ENCODE measurements at places on chromosomes 6 and 20. TPM values are rescaled to one million over a fixed set of nuclear protein-coding genes. Genes with fewer than 3 reads are reported as not detected.

SYCP2 gene
- 1.2 TPM for polyA plus RNA-seq

TMC2 gene
- not detected for polyA plus RNA-seq

GRCh38 chr20:24542721-24543120 lies 73.3 kb downstream of the SYNDIG1 start:
- no peaks in the 10 kb centered on the region for H3K27me3 ChIP-seq
- H3K27ac ChIP-seq, result no peak overlapping the region
- DNase-seq, result no peak

NKX2-2 gene
- not detected for polyA plus RNA-seq

PPP1R3G gene
- polyA plus RNA-seq, result 0.18 TPM

DNA sequence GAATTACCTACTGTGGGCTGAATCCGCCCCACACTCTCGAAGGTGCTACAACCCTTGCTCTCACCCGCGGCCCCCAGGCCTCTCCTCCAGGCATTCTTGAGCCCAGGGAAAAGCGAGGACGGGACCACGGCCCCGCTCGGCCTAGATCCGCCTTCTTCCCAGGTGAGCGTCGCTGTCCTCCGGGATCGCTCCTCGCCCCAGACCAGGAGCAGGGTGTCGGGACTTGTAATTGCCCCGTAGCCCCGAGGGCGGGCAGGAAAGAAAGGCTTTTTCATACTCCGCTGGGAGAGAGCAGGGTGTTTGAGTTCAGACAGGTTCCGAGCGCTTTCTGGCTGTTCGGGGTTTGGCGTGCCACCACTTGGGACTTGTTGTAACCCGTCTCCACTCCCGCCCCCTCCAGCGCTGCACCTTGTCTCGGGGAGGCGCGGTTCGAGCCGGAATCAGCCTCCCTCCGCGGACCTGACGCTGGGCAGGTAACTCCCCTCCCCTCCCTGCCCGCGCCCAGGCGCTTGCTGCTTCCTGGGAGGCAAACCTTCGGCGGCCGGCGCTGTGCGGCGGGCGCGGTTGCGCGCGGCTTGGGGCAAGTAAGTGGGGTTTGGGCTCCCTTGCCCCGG lies at the start of gene FAM83B:
TSS of gene FAM83B (plus strand) at position 529 of the 614 bp plus-strand sequence. CDS start 23,476 bp downstream, outside the sequence.
- H3K4me1 ChIP-seq, result no peaks in the 10 kb centered on the region
- no peaks in the 10 kb centered on the region for H3K27me3 ChIP-seq
- H3K36me3 ChIP-seq, result no peaks in the 10 kb centered on the region

- peak overlapping the region; percentile 58 for H3K27ac ChIP-seq
- no peaks in the 10 kb centered on the region for H3K36me3 ChIP-seq
- no peaks in the 10 kb centered on the region for H3K4me1 ChIP-seq
- no peaks in the 10 kb centered on the region for H3K27me3 ChIP-seq
- no peak overlapping the region for H3K4me3 ChIP-seq
Observed at GRCh38 chr6:139112146-139112545, 22.7 kb upstream of the HECA start.

- DNase-seq, result no peak
- no peak overlapping the region for H3K4me3 ChIP-seq
- no peaks in the 10 kb centered on the region for H3K36me3 ChIP-seq
- no peak overlapping the region for H3K27ac ChIP-seq
- H3K4me1 ChIP-seq, result no peaks in the 10 kb centered on the region
- H3K27me3 ChIP-seq, result no peaks in the 10 kb centered on the region
Observed at GRCh38 chr20:61912665-61913422, 152.8 kb downstream of the TAF4 start.

SLC35B2 gene
- 92.9 TPM for polyA plus RNA-seq

- DNase-seq, result no peak
- H3K27me3 ChIP-seq, result no peaks in the 10 kb centered on the region
- H3K4me3 ChIP-seq, result no peak overlapping the region
- H3K36me3 ChIP-seq, result no peaks in the 10 kb centered on the region
Observed at GRCh38 chr20:36593347-36593929, 12.1 kb upstream of the RAB5IF start.

GRCh38 chr20:25534845-25535244 lies 50.5 kb downstream of the NINL start:
- DNase-seq, result no peak
- H3K4me1 ChIP-seq, result peaks cover 21% of the 10 kb centered on the region
- no peak overlapping the region for H3K4me3 ChIP-seq
- H3K27me3 ChIP-seq, result no peaks in the 10 kb centered on the region
- H3K27ac ChIP-seq, result peak overlapping the region; percentile 53
- H3K36me3 ChIP-seq, result no peaks in the 10 kb centered on the region

- no peak overlapping the region for H3K27ac ChIP-seq
- DNase-seq, result no peak
- peaks cover 20% of the 10 kb centered on the region for H3K4me1 ChIP-seq
Observed at GRCh38 chr6:20826378-20826777, 292.1 kb downstream of the CDKAL1 start.

GRCh38 chr20:48295445-48295903 lies 510.2 kb upstream of the SULF2 start:
- no peaks in the 10 kb centered on the region for H3K27me3 ChIP-seq
- DNase-seq, result peak; percentile 75
- H3K4me3 ChIP-seq, result no peak overlapping the region
- peaks cover 20% of the 10 kb centered on the region for H3K4me1 ChIP-seq

DNA sequence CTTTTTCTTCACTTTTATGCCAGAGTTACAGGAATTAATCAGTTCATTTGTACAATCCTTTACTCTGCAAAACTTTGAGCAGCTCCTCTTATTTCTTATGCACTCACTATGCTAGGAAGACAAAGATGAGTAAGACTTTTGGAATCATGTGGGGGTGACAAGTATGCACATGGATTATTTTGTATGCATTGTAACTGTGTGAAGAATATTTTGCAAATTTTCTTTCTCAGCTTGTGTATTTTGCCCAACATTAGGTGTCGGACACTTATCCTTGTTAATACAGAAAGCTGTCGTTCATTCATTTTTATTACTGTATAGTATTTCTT lies 88.6 kb downstream of the PPP1R14C start:
- H3K27ac ChIP-seq, result no peak overlapping the region
- H3K36me3 ChIP-seq, result no peaks in the 10 kb centered on the region
- no peak for DNase-seq
- no peaks in the 10 kb centered on the region for H3K27me3 ChIP-seq

GRCh38 chr6:14383393-14384174 lies 266.0 kb downstream of the CD83 start:
- H3K4me3 ChIP-seq, result no peak overlapping the region
- no peaks in the 10 kb centered on the region for H3K36me3 ChIP-seq
- peaks cover 21% of the 10 kb centered on the region for H3K27me3 ChIP-seq
- no peak for DNase-seq

Measured in hepatocyte (in vitro differentiated cells).